ENCODE measurements at places on chromosomes 5 and 9. TPM values are rescaled to one million over a fixed set of nuclear protein-coding genes. Genes with fewer than 3 reads are reported as not detected.

POU5F2 gene
- total RNA-seq: 1.6 TPM

SPINK13 gene
- not detected for total RNA-seq

OR1Q1 gene
- not detected for total RNA-seq

GLDC gene
- 1.7 TPM for total RNA-seq

CCDC69 gene
- 81.9 TPM for total RNA-seq
